ENCODE measurements at places on chromosomes 3 and 15.

- no peak for DNase-seq
Measured at GRCh38 chr3:195207731-195208130, 63.2 kb downstream of the XXYLT1 start.

DNA sequence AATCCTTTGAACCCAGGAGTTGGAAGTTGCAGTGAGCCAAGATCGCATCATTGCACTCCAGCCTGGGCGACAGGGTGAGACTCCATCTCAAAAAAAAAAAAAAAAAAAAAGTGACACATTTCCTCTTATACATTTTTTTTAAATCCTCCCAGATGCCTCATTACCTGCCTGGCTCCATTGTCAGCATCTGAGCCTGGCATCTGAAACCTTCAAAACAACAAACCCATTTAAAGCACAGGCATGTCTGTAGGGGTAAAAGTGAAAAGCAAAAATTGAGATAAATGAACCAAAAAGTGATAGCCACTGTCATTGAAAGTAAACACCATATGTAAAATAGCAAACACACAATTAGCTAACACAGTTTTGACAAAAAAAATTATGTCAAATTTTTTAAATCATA, 38.6 kb downstream of the OSBPL10 start:
- no peak for DNase-seq

GRCh38 chr3:101170062-101170771, 150.2 kb downstream of the IMPG2 start:
- DNase-seq, result peak; percentile 45

DNA sequence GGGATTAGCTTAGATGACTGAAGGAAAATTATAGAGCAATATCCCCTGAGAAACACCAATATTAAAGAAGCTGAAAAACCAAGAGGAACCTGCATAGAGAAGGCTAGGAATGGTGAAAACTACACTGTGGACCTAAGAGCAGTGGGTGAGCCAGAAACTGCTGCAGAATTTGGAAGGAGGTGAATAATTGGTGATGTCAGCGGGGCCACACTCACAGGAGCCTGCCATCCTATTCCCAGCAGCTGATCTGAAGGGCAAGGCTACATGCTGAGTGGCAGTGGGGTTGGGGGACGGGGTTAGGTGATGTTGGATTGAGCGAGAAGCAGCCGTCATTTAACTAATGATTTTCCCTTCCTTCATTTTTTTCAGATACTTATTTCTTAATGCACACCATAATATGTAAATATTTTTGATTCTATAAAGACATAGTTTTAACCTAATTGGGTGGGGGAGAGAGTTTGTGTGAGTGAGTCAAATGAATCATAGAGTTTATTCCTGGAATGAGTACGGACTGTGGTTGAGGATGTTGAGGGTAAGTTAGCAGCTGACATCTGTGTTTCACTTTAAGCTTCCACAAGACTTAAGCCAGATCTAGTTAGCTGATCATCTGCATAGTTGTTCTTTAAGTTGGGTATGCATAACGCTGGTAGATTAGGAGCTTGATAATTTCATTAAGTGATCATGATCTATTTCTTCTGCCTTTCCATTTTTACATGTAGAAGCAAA, 222.8 kb downstream of the PTPRG start:
- DNase-seq, result no peak

GRCh38 chr3:27723815-27724458, 1.8 kb upstream of the EOMES start:
- DNase-seq, result no peak

Measured in mesenchymal stem cell (in vitro differentiated cells and primary cell).